ENCODE measurements at places on chromosomes 11 and 22. TPM values are rescaled to one million over a fixed set of nuclear protein-coding genes. Genes with fewer than 3 reads are reported as not detected.

Gene CYB5R3
- 127 TPM for total RNA-seq

Gene CRYBB3
- 0.64 TPM for total RNA-seq

GRCh38 chr11:119537306-119538253 is 114.6 kb upstream of the THY1 start:
- DNase-seq: no peak
- no peak overlapping the region for H3K4me3 ChIP-seq
- H3K27me3 ChIP-seq: no peaks in the 10 kb centered on the region
- H3K27ac ChIP-seq: no peak overlapping the region
- no peaks in the 10 kb centered on the region for H3K36me3 ChIP-seq

DNA sequence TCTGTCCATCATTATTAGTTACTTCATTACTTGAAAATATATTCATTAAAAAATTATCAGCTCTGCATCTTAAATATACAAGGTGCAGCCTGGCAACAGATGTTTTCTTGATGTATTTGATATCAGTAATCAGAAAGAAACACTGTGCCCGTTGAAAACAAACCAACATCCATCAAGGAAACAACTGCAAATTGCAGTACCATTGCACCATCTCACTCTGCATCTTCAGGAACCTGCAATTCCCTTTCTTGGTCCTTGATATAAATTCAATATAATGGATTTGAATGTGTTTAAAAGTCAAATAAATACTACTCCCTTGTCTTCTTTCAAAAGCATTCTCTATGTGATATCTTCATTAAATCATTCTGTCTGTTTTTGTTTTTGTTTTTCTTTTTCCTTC is 1131.2 kb downstream of the FAM181B start:
- H3K27ac ChIP-seq: no peak overlapping the region
- DNase-seq: no peak
- no peak overlapping the region for H3K4me3 ChIP-seq
- H3K4me1 ChIP-seq: no peaks in the 10 kb centered on the region
- no peaks in the 10 kb centered on the region for H3K36me3 ChIP-seq

GRCh38 chr11:63534895-63535461 is 1.6 kb upstream of the PLAAT4 start:
- no peak overlapping the region for H3K27ac ChIP-seq
- no peak for DNase-seq
- H3K36me3 ChIP-seq: no peaks in the 10 kb centered on the region
- H3K27me3 ChIP-seq: no peaks in the 10 kb centered on the region

GRCh38 chr22:18031695-18032454 is 7.5 kb upstream of the MICAL3 start:
- no peaks in the 10 kb centered on the region for H3K36me3 ChIP-seq
- peak; percentile 82 for DNase-seq
- H3K27ac ChIP-seq: peak overlapping the region; percentile 82
- no peaks in the 10 kb centered on the region for H3K27me3 ChIP-seq

GRCh38 chr11:64562723-64563351 is 28.2 kb upstream of the SLC22A12 start:
- H3K27ac ChIP-seq: no peak overlapping the region
- H3K4me1 ChIP-seq: peaks cover 20% of the 10 kb centered on the region
- H3K27me3 ChIP-seq: no peaks in the 10 kb centered on the region
- H3K36me3 ChIP-seq: no peaks in the 10 kb centered on the region

DNA sequence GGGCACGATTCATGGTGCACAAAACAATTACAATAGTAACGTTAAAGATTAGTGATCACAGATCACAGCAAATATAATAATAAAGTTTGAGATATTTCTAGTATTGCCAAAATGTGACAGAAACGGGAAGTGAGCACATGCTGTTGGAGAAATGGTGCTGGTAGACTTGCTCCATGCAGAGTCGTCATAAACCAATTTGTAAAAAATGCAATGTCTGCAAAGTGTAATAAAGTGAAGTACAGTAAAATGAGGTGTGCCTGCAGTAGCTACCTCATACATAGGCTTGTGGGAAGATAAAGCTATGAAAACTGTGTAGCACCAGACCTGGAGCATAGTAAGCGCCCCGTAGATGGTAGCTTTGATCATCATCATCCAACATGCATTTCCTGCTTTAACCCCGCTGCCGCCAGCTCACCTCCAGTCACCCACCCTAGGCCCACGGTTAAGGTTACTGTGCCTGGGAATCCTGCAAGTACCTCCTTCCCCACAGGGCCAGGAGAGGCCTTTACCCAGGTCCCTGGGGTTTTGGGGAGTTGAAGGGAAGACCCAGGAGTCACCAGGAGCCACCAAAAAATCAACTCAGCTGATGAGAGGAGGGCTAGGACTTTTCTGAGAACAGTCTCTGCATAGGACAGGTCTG is 59.2 kb downstream of the MYO7A start:
- H3K36me3 ChIP-seq: no peaks in the 10 kb centered on the region
- peaks cover 11% of the 10 kb centered on the region for H3K4me1 ChIP-seq
- no peak overlapping the region for H3K4me3 ChIP-seq
- no peak for DNase-seq
- H3K27me3 ChIP-seq: no peaks in the 10 kb centered on the region
- H3K27ac ChIP-seq: no peak overlapping the region

DNA sequence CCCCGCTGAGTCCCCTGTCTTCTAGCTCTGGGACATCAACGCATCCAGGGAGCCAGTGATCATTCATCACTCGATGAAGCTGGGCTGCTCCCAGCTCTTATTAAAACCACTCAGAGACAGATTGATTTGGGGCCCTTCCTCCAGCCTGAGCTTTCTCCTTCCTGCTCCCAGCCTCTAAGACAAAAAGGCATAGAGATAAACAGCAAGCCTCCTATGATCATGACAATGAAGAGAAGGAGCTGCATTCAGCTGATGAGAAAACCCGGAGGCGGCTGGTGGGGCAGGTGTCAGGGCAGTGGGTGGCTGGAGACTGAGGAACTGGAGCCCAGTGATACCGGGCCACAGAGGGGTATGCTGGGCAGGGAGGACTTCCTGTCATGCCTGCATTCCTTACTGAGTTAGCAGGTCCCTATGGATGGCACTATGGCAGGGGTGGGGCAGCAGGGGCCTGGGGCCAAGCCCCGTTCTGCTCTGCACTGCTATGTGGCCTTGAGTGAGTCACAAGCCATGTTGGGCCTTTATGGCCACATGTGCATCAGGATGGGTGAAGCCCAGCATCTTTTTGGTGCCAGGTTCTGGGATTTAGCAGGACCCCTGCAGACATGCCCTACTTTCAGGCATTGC is 20.2 kb downstream of the PVALB start:
- no peak overlapping the region for H3K27ac ChIP-seq
- H3K27me3 ChIP-seq: peaks cover 4% of the 10 kb centered on the region
- H3K4me1 ChIP-seq: no peaks in the 10 kb centered on the region
- no peak for DNase-seq
- no peak overlapping the region for H3K4me3 ChIP-seq

DNA sequence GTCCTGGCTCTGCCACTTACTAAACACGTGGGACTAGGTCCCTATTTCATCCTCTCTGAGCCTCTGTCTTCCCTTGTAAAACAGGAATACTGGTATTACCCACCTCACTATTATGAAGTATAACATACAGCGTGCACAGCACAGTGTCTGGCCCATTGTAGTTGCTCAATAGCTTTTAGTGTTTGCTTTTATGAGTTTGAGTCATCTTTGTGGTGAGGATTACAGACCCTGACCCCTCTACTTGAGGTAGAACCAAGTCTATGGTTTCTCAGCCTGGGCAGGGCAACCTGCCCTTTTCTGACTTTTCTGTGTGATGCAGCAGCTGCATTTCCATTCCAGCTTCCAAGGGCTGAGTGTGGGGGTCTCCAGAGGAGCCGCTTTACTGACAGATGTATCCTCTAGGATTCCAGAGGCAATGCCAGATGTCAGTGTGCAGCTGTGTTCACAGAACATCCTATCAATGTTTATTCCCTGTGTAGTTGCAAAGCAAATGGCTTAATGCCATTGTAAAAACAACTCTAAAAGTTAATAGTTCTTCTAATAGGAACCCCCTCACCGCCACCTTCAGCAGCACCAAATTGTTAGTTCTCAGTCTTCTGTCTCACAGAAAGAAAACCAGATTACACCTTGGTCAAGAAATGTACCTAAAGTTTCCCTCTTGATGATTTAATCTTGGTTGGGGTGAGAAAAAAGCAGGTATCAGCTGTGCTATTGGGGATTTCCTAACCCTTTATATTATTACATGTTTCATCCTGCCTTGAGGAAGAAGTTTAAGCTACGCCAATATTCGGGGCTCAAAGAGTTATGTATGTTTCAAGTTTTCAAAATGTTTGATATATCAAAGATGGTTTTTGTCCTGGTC is 16.8 kb downstream of the PRR5L start:
- no peak overlapping the region for H3K4me3 ChIP-seq
- H3K27ac ChIP-seq: no peak overlapping the region
- no peak for DNase-seq
- H3K27me3 ChIP-seq: peaks cover 64% of the 10 kb centered on the region
- no peaks in the 10 kb centered on the region for H3K4me1 ChIP-seq
- H3K36me3 ChIP-seq: no peaks in the 10 kb centered on the region

GRCh38 chr22:20129747-20130014 is 1.9 kb upstream of the ZDHHC8 start:
- DNase-seq: no peak
- no peak overlapping the region for H3K4me3 ChIP-seq
- H3K36me3 ChIP-seq: peaks cover 12% of the 10 kb centered on the region
- peak overlapping the region; percentile 96 for H3K27ac ChIP-seq

DNA sequence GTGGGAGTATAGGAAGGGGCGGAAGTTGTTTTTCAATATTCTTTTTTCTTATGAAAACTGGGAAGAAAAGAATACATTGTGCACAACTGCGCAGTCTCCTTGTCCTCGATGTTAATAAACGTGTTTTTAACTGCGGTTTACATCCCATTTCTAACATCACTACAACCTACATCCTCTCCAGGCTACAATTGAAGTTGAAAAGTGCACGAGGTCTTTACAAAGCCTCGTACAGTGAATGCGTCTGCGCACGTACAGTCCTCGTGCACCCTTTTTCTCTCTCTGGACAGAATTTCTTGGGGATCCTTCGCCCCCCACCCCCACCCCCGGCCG is 102.4 kb downstream of the WT1 start:
- H3K27ac ChIP-seq: no peak overlapping the region
- no peak overlapping the region for H3K4me3 ChIP-seq
- H3K36me3 ChIP-seq: no peaks in the 10 kb centered on the region
- H3K27me3 ChIP-seq: no peaks in the 10 kb centered on the region
- DNase-seq: no peak

DNA sequence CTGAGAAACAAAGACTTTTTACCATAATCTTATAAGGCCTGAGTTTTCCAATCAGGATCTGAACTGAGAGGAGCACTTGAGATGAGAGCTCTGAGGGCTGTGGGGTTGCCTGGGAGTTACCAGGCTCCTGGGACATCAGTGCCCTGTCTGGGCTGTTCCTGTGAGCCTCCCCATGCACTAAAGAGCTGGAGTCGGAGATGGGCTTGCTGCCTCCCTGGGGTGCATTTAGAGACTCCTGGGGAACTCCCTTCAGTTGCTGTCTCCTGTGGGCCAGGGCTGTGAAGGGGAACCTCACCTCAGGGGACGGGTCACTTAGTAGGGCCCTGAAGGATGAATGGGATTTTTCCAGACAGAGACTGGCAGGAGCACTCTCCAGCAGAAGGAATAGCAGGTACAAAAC is 33.3 kb downstream of the KCNC1 start:
- no peak overlapping the region for H3K27ac ChIP-seq
- H3K36me3 ChIP-seq: no peaks in the 10 kb centered on the region
- no peak overlapping the region for H3K4me3 ChIP-seq
- no peak for DNase-seq

- no peak overlapping the region for H3K27ac ChIP-seq
- H3K36me3 ChIP-seq: no peaks in the 10 kb centered on the region
- no peaks in the 10 kb centered on the region for H3K4me1 ChIP-seq
- H3K4me3 ChIP-seq: no peak overlapping the region
- no peaks in the 10 kb centered on the region for H3K27me3 ChIP-seq
- peak; percentile 34 for DNase-seq
These were observed 13.5 kb downstream of the PGA5 start for GRCh38 chr11:61254403-61255025.

DNA sequence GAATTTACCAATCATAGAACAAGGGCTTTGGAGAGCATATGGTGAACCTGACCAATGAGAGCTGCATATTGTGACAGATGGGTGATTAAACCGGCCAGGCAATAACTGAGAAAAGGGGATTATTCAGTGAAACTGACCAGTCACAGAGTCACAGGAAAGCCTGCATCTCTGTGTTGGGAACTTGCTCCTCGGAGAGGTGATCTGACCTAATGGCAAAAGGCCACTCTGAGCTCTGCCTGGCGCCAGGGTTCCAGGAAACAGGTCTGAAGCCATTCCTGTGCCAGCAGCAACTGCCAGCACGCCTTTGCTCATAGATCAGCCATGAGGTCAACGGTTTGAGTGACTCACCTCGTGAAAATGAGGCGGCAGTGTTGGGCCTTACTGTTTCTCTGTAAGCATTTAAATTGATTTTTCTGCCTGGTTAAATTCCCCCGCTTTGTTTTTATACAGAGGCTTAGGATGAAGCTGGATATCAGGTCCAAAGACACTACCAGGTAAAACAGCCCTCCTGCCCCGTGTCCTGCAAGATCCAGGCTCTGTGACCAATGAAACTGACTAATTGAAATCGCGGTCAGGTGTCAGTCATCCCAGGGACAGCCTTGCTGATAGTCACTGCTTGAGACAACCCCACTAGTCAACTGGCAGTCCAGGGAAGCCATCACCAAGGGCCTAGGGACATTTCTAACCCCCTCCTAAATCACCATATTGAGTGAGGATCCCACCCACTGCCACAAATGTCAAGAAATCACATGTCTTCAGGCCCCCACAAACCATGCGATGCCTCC is 35.8 kb upstream of the MYOD1 start:
- no peaks in the 10 kb centered on the region for H3K27me3 ChIP-seq
- H3K36me3 ChIP-seq: no peaks in the 10 kb centered on the region
- H3K4me3 ChIP-seq: 0 out of 2 replicates have a peak overlapping the region, but pooled peaks have one; percentile 3
- DNase-seq: peak; percentile 57
- peak overlapping the region; percentile 21 for H3K27ac ChIP-seq
- H3K4me1 ChIP-seq: peaks cover 20% of the 10 kb centered on the region

DNA sequence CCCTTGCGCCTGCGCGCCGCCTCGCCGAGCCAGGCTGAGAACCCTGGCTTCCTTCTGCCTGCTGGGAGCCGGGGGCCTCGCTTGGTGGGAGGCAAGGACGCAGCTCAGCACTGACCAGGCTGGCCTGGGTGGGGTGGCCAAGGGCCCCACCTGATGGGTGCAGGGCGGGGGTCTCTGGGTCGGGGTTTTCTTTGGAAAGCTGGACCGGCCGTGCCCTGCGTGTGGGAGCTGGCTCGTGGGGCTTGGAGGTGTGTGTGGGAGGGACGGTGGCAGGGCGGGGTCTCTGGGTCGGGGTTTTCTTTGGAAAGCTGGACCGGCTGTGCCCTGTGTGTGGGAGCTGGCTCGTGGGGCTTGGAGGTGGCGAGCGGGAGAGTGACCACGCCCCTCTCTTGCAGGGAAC is 6.2 kb downstream of the GRAMD4 start:
- H3K27me3 ChIP-seq: no peaks in the 10 kb centered on the region
- DNase-seq: no peak
- H3K4me1 ChIP-seq: peaks cover 7% of the 10 kb centered on the region
- H3K4me3 ChIP-seq: no peak overlapping the region
- no peak overlapping the region for H3K27ac ChIP-seq

- DNase-seq: peak; percentile 36
- no peaks in the 10 kb centered on the region for H3K27me3 ChIP-seq
- H3K27ac ChIP-seq: no peak overlapping the region
- no peaks in the 10 kb centered on the region for H3K36me3 ChIP-seq
These were observed 9.8 kb downstream of the SLC22A6 start for GRCh38 chr11:62974848-62975522.

Data from HCT116 (cell line).